Occipital lobe (tissue), 3 donors: ENCODE measurements at places on chromosomes 16 and 17.

DNA sequence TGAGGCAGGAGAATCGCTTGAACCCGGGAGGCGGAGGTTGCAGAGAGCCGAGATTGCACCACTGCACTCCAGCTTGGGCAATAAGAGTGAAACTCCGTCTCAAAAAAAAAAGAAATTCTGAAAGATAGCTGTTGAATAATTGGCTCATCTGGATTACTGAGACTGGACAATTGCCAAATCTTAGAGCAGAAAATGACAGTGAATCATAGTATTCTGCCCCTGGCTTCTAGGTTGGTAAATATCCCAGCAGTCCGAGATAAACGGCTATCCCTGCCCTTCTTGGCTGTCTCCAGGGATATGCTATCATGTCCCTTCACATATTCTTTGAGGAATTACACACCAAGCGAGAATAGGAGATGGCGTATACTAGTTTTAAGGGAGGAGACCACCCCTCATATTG is 35.5 kb upstream of the METTL16 start:
- DNase-seq: no peak

- DNase-seq: no peak
Observed at GRCh38 chr17:7107012-7107754, 7.4 kb downstream of the ASGR2 start.

DNA sequence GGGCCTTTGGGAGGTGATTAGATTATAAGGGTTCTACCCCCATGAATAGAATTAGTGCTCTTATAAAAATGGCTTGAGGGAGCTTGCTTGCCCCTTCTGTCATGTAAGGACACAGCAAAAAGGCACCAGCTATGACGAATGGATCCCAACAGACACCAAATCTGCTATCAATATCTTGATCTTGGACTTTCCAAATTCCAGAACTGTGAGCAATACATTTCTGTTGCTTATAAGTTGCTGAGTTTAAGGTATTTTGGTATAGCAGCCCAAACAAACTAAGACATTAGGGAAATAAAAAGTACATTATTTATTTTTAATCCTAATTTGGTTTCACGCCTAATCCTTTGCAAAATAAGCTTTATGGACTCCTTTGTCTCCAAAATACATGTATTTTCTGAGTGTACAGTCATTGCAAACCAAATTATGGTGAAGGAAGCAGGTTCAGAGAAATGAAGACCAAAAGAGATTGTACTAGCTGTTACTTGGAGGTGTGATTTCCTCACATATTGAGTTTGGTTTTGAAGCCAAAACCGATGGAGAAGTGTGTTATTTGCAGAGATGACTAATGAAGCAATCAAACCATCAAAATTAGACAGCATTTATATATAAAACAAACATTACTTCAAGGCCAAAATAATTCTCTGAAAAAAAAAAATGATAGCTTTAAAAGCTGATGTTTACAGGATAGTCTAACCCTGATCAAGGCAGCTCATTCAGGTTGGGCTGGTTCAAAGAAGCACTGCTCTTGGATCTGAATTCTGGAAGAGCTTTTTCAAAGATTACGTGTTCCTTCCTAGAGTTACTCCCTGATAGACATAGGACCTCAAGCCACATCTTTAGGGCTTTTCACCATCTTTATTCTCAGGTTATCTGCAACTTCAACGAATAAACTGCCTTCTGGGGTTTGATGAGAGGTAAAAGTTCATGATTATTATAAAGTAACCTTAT is 71.6 kb downstream of the MYO1D start:
- no peak for DNase-seq

- DNase-seq: no peak
Observed at GRCh38 chr16:22190081-22190775, 15.8 kb upstream of the EEF2K start.

GRCh38 chr17:16511593-16511992 is 19.6 kb upstream of the LRRC75A start:
- DNase-seq: no peak

DNA sequence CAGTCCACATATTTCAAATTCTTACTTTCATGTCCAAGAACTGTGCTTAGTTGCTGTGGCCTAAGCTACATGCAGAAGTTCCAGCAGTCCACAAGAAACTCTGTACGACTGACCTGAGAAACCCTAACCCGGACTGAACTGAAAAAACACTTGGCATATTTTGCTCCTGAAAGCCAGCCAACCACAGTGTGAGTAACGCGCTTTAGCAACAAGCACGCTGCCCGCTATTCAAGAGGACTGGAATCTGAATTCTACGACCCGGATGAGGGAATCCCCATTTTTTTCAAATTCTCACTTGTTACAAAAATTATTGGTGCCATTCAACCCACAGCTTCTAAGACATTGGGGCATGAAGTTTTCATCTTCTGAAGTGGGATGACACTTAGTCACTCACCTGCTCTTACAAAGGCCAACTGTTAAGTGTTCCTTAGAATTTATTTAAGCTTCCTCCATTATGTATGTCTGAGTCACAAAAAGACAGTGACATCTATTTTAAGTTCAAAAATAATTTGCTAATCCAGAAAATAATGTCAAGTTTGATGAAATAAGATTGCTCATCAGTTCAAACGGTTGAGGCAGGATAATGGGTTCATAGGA is 78.7 kb downstream of the CDYL2 start:
- DNase-seq: no peak

DNA sequence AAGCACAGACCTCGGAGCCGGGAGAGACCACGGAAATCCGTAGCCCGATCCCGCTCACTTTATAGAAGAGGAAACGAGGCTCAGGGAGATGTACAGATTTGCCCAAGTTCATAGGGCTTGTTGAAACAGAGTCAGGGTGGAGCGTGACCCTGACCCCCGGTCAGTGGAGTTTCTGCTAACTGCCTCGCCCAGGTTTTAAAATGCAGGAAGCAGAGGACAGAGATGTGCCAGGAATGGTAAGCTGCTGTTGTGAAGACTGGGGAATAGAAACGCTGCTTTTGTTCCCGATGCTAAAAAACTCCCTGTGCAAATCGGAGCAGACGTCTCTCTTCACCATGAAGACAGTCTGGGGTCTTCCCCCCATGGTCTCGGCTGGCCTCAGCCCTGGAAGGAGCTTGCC is 403.0 kb downstream of the SEC14L1 start:
- no peak for DNase-seq
